Germinal center (tissue), 1 donor: ENCODE measurements at places on chromosomes 5 and 9.

DNA sequence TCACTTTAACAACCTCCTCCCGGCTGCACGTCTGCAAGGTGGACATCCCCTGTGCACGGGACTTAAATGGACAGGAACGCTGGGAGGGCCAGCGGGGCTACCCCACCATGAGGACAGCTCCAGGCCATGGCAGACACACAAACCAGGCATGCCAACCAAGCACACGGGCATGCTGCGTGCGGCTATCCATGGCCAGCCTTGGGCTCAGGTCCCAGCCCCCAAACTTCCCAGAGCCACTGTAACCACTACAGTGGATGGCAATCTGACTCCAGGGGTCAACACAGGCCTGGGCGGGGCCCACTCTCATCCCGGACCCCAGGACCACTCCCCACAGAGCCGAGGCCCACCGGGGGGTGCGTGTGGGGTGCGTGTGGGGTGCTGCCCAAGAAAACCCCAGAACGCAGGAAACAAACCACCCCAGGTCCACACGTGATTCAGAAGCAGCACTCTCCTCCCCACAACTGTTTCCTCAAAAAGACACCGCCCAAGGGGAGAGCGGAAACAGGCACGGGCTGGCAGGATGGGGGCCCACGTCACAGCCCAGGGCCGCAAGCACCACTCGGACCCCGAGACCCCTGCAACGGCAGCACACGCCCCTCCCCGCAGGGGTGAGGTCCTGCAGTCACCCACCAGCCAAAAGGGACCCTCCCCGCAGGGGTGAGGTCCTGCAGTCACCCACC is 7.4 kb downstream of the SLC12A7 start:
- no peak for DNase-seq

GRCh38 chr5:93941897-93942296 is 200.5 kb upstream of the POU5F2 start:
- DNase-seq = no peak

DNA sequence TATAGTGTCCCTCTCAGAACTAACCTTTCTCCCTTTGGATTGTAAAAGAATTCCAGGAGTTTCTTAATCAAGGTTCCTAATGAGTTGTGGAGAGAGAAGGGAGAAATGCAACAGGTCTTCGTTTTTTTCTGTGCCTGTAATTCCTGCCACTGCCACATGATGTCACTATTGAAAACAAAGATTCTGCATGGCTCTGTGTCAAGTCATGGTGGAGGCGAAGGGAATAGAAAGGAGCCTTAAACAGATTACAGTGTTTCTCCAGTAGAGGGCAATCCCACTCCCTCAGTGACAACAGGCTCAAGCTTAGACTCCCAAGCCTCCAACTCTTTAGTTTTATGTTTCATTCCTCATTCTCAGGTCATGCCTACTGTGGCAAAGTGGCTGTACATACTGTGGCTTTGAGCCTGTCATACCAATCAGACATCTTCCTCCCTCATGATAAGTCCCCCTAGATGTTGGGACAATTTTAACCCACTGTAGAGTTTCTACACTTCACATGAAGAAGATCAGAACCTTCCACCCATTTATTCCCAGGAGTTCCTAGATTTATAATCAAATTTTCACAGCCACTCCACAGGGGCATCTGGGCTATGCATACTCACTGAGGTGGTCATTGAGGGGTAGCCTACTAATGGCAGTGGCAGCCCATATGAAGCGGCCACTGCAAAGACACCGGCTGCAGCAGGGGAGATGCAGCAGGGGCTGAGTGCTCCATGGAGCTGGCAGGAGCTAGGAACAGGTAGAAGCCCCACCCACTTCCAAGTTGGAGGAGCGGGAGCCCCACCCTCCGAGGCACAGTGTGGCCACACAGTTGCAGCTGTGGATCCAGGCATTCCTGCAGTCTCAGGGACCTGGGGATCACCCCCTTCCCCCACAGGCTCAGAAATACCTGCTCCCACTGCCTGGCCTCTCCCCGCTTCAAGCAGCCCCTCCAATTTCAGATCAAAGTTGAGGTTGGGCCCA is 97.4 kb upstream of the TRIM32 start:
- peak; percentile 75 for DNase-seq

GRCh38 chr9:133589454-133590227 is 19.5 kb downstream of the FAM163B start:
- no peak for DNase-seq

DNA sequence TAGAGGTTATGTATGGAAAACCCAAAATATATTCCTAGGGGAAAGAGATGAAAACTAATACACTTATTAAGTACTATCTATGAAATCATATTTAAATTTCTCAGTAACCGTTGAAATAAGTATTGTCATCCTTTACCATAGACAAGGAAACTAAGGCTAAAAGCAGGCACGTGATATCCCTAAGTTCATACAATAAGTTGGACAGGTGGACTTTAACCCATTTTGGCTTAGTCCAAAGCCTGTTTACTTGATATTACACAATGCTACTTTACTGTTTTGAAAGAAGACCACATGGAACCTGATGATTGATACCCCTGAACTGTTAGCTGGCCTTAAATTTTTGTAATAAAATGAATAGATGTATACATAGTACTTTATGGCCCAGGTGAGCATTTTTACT is 3.5 kb downstream of the NFX1 start:
- DNase-seq = no peak

- no peak for DNase-seq
These were observed 92.8 kb upstream of the ACOT12 start for GRCh38 chr5:81486711-81487110.

- DNase-seq = no peak
These were observed 36.3 kb downstream of the CAPSL start for GRCh38 chr5:35902046-35902672.

GRCh38 chr5:123387313-123387712 is 35.9 kb downstream of the CEP120 start:
- no peak for DNase-seq

DNA sequence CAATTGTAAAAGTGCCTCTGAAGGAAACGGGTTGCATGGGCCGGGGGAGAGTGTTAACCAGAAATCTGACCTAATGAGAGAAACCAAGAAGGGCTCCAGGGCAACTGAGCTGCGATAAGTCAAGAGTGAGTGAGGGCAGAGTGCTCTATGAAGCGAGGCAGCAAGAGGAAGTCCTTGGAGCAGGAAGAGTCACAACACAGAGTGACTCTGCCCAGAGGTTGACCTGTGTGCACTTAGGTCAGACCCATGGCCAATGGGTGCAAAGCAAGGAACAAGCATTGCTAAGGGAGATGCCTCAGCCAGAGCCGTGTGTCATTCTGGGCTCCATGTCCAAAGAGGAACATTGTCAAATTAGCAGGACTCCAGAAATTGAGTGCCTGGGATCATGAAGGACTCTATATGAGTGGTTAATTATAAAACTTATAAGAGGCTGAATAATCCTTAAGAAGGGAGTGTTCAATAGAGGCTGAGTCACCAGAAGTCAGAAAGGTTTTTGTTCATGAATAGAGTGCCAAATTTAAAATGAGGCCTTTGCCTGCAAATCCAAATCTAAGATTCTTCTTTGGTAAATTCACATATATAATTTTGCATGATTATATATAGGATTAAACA is 438.5 kb downstream of the MED10 start:
- no peak for DNase-seq

DNA sequence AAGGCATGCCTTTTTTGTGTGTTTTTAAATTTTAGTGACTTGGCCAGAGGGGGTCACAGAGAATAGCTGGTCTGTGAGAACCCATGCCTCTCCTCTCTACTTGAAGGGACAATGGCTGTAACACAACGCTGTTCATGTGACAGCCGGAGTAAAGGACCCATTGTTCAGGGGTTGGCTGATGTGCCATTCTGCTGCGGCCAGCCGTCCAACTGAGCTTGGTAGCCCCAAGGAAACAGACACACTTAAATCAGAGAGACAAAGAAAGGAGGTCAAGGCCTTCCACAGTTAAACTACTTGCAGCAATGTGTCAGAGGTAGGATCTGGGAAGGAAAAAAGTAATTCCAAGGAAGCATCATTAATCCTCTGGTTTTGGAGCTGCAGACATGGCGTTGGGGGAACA is 8.1 kb downstream of the MEGF10 start:
- no peak for DNase-seq

DNA sequence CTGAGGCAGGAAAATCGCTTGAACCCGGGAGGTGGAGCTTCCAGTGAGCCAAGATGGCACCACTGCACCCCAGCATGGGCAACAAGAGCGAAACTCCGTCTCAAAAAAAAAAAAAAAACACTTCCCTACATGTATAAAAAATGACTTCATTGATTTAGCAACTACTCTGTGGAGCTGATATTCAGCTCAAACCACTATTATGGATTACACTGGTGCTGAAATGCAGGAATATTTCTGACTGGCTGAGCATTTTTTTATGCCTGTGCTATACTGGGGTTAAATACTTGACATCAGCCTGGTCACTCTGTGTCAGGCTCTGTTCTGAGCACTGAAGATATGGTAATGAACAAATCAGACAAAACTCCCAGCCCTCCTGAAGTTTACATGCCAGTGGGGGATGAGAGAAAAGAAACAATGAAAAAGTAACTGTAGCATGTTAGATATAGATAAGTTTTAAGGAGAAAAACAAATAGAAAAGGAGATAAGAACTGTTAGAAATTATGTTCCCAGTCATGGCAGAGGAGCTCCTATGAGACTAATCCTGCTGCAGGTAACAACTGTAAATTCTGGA is 22.6 kb upstream of the TTC39B start:
- no peak for DNase-seq

GRCh38 chr5:54753034-54753433 is 232.4 kb downstream of the ESM1 start:
- peak; percentile 6 for DNase-seq

- no peak for DNase-seq
These were observed 12.2 kb upstream of the SLC2A6 start for GRCh38 chr9:133490865-133491655.

DNA sequence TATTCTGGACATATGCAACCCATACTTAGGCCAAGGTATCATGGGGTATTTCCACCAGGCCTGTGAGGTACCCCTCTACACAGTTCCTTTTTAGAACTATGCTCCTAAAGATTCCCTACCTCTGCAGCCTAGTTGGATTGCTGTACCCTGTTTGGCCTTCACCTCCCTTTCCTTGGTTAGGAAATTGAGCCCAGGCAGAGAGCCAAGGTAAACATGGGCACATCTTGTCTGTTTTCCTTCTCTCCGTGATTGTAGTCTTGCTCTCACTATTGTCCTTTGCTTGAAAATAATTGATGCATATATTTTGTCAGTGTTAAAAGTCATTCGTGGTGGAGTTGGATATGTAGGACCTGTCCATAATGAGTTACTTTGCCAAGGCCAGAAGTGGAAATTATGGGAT is 26.7 kb downstream of the BDP1 start:
- no peak for DNase-seq

- DNase-seq = no peak
These were observed 10.5 kb downstream of the SNAPC3 start for GRCh38 chr9:15433191-15433590.

- no peak for DNase-seq
These were observed 3.6 kb upstream of the TRIM32 start for GRCh38 chr9:116683535-116683934.

DNA sequence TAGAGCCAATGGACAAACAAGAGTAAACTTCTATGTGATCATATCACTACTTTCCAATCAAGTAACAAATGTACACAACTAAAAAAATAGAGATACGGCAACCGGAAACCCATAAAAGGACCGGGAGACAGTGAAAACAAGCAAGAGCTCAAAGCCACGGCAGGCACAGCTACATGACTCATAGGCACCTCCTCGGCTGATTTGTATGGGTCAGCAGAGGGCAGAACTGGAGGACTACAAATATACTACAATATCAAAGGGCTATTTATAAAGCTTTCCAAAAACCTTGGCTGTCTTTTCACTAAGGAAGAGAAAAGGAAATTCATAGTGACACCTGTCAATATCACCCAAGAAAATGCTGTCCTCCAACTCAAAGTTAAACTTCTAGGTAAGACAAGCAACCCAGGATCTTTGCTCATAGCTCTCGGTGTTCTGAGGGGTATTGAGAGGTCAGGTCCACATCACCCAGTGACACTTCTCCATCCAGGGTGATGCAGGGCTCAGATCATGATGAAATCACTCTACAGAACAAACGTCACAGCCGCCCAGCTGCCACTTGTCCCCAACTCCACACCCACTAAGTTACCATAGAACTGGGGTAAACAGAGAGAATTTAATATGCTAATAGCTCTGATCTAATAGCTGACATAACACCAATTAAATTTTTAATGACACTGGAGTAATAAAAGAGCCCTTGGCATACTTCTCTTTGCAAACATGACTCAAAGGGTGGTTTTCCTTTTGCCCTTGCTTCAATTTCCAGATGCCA is 41.3 kb downstream of the PFDN1 start:
- no peak for DNase-seq
